ENCODE measurements at places on chromosomes 16 and 17.

DNA sequence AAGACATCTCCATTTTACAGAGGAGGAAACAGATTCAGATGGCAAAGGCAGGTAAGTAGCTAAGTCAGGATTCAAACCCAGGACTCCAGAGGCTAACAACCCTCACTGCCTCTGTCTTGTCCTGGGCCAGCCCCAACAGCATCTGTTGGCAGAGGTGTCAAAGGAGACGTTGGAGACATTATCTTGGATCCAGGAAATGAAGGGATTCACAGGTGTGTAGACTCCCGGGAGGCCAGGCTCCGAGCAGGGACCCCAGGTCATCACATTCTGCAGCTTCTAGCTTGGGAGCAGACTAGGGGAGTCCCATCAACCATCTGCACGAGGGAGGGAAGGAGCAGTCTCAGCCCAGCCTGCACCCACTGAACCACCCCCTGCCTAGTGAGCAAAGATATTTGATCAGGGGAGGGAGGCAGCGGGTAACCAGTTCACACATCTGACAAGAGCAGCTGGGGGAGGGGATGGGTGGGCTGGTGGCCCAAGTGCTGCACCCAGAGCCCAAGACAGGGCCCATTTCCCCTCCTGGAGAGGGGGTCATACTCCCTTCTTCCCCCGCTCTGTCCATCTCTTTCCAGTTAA, 1.0 kb upstream of the B9D1 start:
- no peaks in the 10 kb centered on the region for H3K27me3 ChIP-seq
- no peak overlapping the region for H3K27ac ChIP-seq
- DNase-seq, result no peak
- no peaks in the 10 kb centered on the region for H3K36me3 ChIP-seq
- no peak overlapping the region for H3K4me3 ChIP-seq

- H3K4me1 ChIP-seq, result no peaks in the 10 kb centered on the region
- peaks cover 53% of the 10 kb centered on the region for H3K27me3 ChIP-seq
- no peaks in the 10 kb centered on the region for H3K36me3 ChIP-seq
- no peak within 1 kb of the TSS for H3K27ac ChIP-seq
- H3K4me3 ChIP-seq, result no peak within 1 kb of the TSS
Observed at GRCh38 chr17:181245-182049, at the start of gene DOC2B. DOC2B (minus strand) TSS chr17:181650; CDS start chr17:181479, 171 bp downstream.

GRCh38 chr17:63431939-63432804, 13.9 kb downstream of the CYB561 start:
- peaks cover 36% of the 10 kb centered on the region for H3K4me1 ChIP-seq
- peaks cover 7% of the 10 kb centered on the region for H3K36me3 ChIP-seq
- H3K27me3 ChIP-seq, result no peaks in the 10 kb centered on the region
- no peak for DNase-seq
- H3K27ac ChIP-seq, result peak overlapping the region; percentile 44
- no peak overlapping the region for H3K4me3 ChIP-seq

DNA sequence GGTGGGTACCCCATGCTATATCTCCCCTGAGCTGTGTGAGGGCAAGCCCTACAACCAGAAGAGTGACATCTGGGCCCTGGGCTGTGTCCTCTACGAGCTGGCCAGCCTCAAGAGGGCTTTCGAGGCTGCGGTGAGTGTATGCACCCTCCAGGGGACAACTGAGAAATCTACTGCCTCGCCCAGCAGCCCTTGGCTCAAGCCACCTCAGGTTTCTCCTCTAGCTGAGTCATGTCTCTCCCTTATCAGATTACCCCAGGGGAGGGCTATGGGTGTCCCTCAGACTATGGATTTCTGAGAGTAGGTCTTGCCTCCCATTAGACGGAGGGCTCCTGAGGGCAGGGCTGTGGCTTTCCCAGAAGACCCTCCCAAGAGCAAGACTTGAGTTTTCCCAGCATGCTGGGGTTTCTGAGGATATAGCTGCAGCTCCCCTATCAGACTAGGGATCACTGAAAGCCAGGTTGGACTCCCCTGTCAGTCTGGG, 6.7 kb downstream of the NEK8 start:
- peaks cover 9% of the 10 kb centered on the region for H3K4me1 ChIP-seq
- H3K27me3 ChIP-seq, result no peaks in the 10 kb centered on the region
- H3K4me3 ChIP-seq, result no peak overlapping the region
- no peak for DNase-seq
- H3K27ac ChIP-seq, result no peak overlapping the region
- no peaks in the 10 kb centered on the region for H3K36me3 ChIP-seq

GRCh38 chr17:80792373-80792781, 199.3 kb upstream of the CHMP6 start:
- H3K36me3 ChIP-seq, result peaks cover 9% of the 10 kb centered on the region
- no peak for DNase-seq
- peak overlapping the region; percentile 76 for H3K27ac ChIP-seq

DNA sequence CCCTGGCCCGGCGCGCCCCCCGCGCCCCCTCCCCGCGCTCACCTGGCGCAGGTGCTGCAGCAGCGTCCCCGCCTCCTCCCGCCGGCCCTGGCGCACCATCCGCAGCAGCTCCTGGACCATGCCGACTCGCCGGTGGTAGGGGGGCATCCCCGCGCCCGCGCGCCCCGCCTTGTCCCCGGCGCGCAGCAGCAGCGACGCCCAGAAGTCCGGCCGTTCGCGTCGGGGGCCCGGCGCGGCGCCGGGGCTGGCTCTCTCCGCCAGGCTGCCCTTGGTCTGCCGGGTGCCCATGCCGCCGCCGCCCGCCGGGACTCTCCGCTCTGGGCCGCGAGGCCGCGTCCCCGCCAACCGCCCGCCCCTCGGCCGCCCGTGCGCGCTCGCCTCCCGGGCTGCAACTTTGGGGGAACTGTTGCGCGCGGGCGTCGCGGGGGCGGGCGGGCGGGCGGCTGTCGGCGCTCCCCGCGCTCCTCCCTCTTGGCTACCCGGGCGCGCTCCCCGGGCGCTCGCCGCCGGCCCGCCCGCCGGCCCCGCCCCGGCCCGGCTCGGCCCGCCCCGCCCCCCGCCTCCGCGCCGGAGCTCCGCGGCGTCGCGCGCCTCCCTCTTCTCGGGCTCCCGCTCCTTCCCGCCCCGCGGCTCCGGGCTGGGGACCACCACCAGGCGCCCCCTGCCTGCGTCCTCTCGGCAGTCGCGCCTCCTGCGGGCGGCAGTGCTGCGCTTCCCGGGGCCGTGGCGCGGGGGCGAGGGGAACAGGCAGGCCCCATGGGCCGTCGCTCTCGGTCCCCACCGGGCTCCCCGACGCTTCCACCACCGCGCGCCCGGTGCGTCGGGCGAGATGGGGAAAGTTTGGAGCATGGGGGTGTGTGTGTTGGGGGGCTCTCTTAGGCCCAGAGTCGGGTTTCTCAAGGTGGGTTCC, at the start of gene LRRC75A:
TSS of gene LRRC75A (minus strand) at position 491 of the 910 bp plus-strand sequence. CDS start at position 288, 203 bp downstream.
- H3K27me3 ChIP-seq, result peaks cover 10% of the 10 kb centered on the region
- H3K4me3 ChIP-seq, result peak within 1 kb of the TSS; percentile 46
- H3K27ac ChIP-seq, result no peak within 1 kb of the TSS
- DNase-seq, result no peak
- peaks cover 10% of the 10 kb centered on the region for H3K4me1 ChIP-seq

- H3K27ac ChIP-seq, result no peak overlapping the region
- H3K4me1 ChIP-seq, result peaks cover 26% of the 10 kb centered on the region
- no peak overlapping the region for H3K4me3 ChIP-seq
- DNase-seq, result peak; percentile 48
Observed at GRCh38 chr16:83956336-83957289, 3.6 kb downstream of the OSGIN1 start.

GRCh38 chr16:5216441-5217080, 119.0 kb upstream of the EEF2KMT start:
- no peak for DNase-seq
- no peak overlapping the region for H3K4me3 ChIP-seq
- no peaks in the 10 kb centered on the region for H3K4me1 ChIP-seq
- no peaks in the 10 kb centered on the region for H3K36me3 ChIP-seq
- no peak overlapping the region for H3K27ac ChIP-seq

- no peak for DNase-seq
- H3K4me1 ChIP-seq, result peaks cover 7% of the 10 kb centered on the region
- H3K27ac ChIP-seq, result no peak overlapping the region
- no peak overlapping the region for H3K4me3 ChIP-seq
- H3K36me3 ChIP-seq, result no peaks in the 10 kb centered on the region
Observed at GRCh38 chr16:20760346-20760745, 3.5 kb upstream of the ACSM3 start.

DNA sequence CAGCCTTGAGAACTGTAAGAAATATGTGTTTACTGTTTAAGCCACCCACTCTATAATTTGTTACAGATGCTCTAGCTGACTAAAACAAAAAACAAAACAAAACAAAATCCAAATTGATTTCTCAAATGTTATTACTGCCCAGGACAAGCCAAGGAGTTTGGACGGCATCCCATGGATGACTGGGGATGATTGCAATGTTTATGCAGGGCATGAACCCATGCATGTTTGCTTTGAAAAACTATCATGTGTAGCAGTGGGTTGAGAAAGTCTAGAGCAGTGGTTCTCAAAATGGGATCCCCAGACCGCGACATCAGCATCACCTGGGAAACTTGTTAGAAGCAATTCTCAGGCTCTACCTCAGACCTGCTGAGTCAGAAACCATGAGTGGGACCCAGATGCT, 223.2 kb upstream of the PSMD7 start:
- no peaks in the 10 kb centered on the region for H3K4me1 ChIP-seq
- DNase-seq, result no peak
- no peaks in the 10 kb centered on the region for H3K36me3 ChIP-seq
- H3K27ac ChIP-seq, result no peak overlapping the region

GRCh38 chr17:60321336-60322055, 70.4 kb downstream of the USP32 start:
- H3K27me3 ChIP-seq, result no peaks in the 10 kb centered on the region
- H3K36me3 ChIP-seq, result no peaks in the 10 kb centered on the region
- H3K4me3 ChIP-seq, result no peak overlapping the region
- H3K4me1 ChIP-seq, result 0 out of 2 replicates have a peak, but pooled peaks cover under 1% of the 10 kb centered on the region
- DNase-seq, result no peak
- H3K27ac ChIP-seq, result no peak overlapping the region

DNA sequence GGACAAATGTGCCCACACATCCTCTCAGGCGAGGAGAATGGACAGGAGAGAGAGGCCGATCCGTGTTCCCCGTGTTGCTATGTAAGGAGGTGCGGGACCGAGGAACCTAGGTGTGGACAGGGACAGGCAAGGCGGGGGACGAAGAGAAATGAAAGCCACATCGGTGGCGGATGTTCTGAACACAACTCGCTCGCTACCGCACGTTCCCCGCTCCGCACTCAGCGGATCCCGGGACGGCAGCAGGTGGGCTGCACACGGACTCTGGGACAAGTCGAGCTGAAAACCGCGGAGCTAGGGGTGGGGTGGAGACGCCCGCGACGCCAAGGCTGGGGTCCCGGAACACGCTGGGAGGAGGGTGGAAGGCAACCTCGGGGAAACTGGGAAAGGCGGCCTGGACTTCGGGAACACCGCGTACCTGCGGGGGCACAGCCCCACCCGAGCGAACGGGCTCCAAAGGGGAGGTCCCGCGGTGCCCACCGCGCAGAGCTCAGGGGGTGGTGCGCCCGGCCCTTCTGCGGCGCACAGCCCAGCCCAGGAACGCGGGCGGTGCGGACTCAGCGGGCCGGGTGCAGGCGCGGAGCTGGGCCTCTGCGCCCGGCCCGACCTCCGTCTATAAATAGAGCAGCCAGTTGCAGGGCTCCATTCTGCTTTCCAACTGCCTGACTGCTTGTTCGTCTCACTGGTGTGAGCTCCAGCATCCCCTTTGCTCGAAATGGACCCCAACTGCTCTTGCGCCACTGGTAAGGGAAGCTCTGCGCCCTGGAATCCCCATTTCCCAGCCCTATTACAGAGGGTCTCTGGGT, at the start of gene MT1E:
TSS of gene MT1E (plus strand) at position 642 of the 803 bp plus-strand sequence. CDS start at position 713, 71 bp downstream.
- peak within 1 kb of the TSS; percentile 36 for H3K27ac ChIP-seq
- no peak for DNase-seq
- no peaks in the 10 kb centered on the region for H3K36me3 ChIP-seq
- peaks cover 20% of the 10 kb centered on the region for H3K4me1 ChIP-seq

GRCh38 chr17:7233701-7234082, 625 bp downstream of the DVL2 start:
- H3K27me3 ChIP-seq, result no peaks in the 10 kb centered on the region
- DNase-seq, result no peak
- peak overlapping the region; percentile 82 for H3K4me3 ChIP-seq
- H3K4me1 ChIP-seq, result peaks cover 27% of the 10 kb centered on the region

- no peak for DNase-seq
- peaks cover 61% of the 10 kb centered on the region for H3K36me3 ChIP-seq
- H3K27me3 ChIP-seq, result no peaks in the 10 kb centered on the region
- H3K4me3 ChIP-seq, result no peak overlapping the region
- no peak overlapping the region for H3K27ac ChIP-seq
- H3K4me1 ChIP-seq, result peaks cover 22% of the 10 kb centered on the region
Observed at GRCh38 chr17:51263006-51263405, 2.7 kb downstream of the UTP18 start.

GRCh38 chr16:75279305-75279704, 27.9 kb upstream of the BCAR1 start:
- no peak for DNase-seq
- H3K4me3 ChIP-seq, result no peak overlapping the region

GRCh38 chr17:67025216-67025792, 19.1 kb upstream of the CACNG1 start:
- no peak overlapping the region for H3K4me3 ChIP-seq
- no peak for DNase-seq
- peaks cover 13% of the 10 kb centered on the region for H3K4me1 ChIP-seq
- H3K36me3 ChIP-seq, result peaks cover 49% of the 10 kb centered on the region
- no peak overlapping the region for H3K27ac ChIP-seq

DNA sequence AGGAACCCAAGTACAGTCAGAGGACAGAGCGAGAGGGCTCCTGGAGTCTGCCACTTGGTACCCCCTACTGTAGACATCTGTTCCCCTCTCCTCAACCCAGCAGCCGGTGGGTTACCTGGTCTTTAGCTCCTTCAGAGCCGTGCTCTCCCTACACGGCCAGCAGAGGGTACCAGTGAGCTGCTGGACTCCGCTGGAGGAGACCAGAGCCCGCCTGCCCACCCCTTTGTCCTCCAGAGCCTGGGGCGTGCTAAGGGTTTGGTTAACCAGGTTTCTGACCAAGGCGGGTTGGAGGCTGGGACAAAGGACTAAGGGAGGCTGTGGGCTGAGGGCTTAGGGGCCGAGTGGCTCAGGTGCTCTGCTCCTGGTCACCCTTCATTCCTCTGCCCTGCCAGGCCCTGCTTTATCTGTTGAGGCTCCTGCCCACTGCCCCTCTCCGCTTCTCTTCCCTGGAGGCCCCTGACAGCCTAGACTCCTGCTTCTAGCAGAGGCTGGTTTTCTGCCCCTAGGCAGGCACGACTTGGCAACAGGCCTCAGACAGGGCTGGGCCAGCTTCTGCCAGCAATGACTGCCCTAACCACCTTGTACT, 2.7 kb upstream of the HSD11B2 start:
- H3K27ac ChIP-seq, result no peak overlapping the region
- peaks cover 29% of the 10 kb centered on the region for H3K4me1 ChIP-seq
- no peak overlapping the region for H3K4me3 ChIP-seq
- no peaks in the 10 kb centered on the region for H3K36me3 ChIP-seq
